WTC11 (cell line): ENCODE measurements at places on chromosomes 5 and 9. TPM values are rescaled to one million over a fixed set of nuclear protein-coding genes. Genes with fewer than 3 reads are reported as not detected.

GRCh38 chr9:132260846-132261245, 93.9 kb downstream of the SETX start:
- H3K27me3 ChIP-seq, result no peaks in the 10 kb centered on the region
- no peak overlapping the region for H3K27ac ChIP-seq
- no peak for DNase-seq
- peaks cover 21% of the 10 kb centered on the region for H3K36me3 ChIP-seq

The IFNE gene
- total RNA-seq, result 0.11 to 0.14 TPM in 2 of 3 replicates, not detected in the other

The CDKN2B gene
- total RNA-seq, result 0.13 to 0.73 TPM (median 0.46 TPM) in 3 replicates

DNA sequence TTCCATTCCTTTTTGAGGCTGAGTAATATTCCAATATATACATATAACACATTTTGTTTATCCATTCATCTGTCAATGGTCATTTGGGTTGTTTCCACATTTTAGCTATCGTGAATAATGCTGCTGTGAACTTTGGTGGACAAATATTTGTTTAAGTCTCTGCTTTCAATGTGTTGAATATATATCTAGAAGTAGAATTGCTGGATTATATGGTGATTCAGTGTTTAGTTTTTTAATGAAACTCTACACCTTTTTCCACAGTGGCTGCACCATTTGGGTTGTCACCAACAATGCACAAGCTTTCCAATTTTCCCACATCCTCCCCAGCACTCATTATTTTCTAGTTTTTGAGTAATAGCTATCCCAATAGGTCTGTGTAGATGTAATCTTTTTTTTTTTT, 69.5 kb downstream of the ACTBL2 start:
- H3K27ac ChIP-seq, result no peak overlapping the region
- peaks cover 9% of the 10 kb centered on the region for H3K4me1 ChIP-seq
- H3K4me3 ChIP-seq, result no peak overlapping the region
- no peaks in the 10 kb centered on the region for H3K27me3 ChIP-seq

The DNLZ gene
- 13.5 to 17.2 TPM (median 15.0 TPM) in 3 replicates for total RNA-seq
